ENCODE measurements at places on chromosomes 16 and 17.

DNA sequence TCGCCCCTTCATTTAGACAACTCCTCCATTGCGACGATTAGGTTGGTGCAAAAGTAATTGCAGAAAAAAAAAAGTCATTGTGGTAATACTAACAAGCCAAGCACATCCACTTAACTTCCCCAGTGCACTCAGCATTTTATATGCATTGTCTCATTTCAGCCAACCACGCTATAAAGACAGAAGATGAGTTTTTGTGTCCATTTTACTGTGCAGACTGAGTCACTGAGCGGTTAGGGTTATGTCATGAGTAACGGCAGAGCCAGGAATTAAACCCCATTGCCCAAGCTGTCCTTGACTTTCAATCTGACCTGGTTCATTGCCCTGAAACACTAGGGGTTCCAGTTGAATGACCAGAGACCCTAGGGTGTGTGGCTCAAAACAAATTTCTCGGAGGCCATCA is 218.7 kb downstream of the XYLT1 start:
- no peak for DNase-seq

DNA sequence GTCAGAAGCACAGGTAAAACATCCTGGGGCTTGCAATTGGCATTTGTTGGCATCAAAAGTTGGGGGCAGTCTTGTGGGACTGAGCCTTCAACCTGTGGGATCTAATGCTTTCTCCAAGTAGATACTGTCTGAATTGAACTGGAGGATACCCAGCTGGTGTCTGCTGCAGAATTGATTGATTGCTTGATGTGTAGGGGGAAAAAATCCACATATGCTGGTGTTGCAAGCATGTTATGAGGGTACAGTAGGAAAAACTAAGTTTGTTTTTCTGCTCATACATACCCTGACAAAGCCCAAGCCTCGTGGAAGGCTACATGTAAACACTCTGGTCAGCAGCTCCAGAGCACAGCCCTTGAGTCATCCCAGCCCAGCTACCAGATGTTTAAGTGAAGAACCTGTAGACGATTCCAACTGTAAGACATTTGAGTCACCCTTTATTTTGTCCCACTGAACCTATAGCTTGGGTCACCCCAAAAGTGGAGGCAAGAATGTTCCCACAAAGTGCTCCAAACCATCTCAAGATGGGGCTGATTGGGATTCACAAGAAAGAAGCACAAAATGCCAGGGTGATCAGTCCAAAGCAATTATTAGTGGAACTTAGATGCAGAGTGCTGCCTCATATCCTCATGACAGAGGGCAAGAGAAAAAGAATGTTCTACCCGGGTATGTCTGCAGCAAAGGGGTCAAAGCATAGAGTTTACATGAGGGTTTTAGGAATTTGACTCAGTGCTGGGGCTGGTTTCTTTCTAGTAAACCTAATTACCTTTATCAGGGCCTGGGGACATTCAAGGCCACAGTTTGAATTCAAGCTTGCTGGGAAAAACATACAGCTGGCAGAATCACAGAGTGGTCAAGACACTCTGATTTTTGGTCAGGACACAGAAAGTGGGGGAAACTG is 9.6 kb upstream of the APPBP2 start:
- DNase-seq = no peak

- DNase-seq = no peak
Observed at GRCh38 chr16:86575754-86576557, 2.4 kb upstream of the FOXL1 start.

GRCh38 chr17:42345396-42346073 is 42.7 kb downstream of the STAT3 start:
- no peak for DNase-seq

- no peak for DNase-seq
Observed at GRCh38 chr16:55379371-55379770, 55.4 kb downstream of the IRX6 start.

- DNase-seq = no peak
Observed at GRCh38 chr16:22353933-22354541, 20.4 kb downstream of the CDR2 start.

DNA sequence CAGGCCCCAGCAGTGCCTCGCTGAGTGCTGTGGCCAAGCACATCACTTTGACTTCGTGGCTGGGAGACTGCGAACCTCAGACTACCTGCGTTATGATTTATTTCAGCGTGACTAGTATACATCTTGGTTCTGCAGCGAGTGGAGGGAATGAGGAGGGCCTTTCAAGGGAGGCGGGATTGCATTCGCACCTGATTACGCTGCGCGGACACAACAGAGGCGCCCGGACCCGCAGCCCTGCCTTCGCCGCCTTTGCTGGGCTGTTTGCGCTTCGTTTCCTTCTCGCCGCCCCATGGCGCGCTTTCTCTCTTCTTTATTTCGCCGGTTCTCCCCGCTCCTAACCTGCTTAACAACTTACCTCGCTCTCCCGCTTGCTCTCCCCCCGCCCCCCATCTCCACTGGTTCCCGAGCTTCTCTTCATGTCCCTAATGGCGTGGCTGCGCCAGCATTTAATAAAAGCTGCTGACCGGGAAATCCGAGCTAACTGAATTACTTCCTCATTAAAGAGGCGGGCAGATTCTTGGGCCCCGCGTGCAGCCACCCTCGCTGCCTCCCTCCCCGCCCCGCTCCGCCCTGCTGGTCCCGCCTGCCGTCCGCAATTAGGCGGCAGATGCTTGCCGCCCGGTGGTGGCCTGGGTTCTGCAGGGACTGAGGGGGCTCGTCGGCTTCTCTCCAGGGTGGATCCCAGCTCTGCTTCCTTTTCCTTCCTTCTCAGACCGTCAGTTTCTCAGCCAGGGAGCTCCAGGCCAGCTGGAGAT is 257.6 kb upstream of the SDK2 start:
- DNase-seq = peak; percentile 10

GRCh38 chr17:70187383-70187782 is 18.1 kb downstream of the KCNJ2 start:
- DNase-seq = no peak

DNA sequence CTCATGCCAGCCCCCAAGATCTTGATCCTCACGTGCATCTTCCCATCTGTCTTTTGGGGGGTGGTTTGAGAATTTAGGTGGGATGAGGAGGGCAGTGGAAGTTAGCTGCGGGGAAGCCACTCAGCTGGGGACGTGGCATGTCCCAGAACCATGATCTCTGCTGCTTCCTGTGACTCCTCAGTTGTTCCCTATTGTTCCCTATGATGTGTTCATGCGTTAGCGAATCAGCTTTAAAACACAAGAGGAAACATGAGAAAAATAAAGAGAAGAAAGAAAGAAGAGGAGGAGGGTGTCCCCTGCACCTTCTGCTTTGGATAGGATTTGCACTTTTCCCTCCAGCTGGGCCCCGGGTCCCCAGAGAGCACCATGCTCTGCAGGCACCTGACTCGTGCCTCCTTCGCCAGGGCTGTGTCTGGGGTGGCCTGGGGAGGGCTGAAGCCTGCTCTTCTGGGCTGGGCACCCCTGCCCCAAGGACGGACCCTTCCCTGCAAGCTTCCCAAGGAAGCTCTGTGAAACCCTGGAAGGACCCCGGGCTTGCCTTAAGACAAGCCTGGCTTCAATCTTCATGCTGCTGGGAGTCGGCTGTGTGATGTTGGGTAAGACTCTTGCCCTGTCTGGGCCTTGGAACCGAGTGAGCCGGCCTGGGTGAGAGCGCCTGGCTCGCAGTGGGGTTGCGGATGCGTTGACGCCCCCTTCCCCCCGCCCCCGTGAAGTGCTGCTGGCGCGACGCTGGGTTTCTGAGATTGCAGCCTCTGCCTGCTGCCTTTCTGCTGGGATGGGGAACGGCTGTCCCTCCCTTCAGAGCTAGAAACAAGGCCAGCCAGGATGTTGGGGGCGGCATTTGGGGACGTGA is 62.8 kb upstream of the CIBAR2 start:
- DNase-seq = no peak

- no peak for DNase-seq
Observed at GRCh38 chr17:30965686-30966085, 5.2 kb upstream of the RNF135 start.

DNA sequence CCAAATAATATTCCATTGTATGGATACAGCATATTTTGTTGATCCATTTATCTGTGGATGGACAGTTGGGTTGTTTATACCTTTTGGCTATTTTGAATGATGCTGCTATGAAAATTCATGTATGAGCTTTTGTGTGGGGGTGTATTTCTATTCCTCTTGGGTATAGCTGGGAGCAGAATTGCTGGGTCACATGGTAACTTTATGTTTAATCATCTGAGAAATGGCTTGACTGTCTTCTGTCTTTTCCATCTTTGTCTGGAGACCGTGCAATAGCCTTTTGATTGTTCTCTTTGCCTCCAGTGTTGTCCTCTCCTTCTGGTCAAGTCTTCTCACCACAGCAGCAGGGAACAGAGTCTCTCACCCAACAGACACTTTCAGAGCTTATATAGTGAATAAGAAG is 20.5 kb upstream of the MAF start:
- no peak for DNase-seq

DNA sequence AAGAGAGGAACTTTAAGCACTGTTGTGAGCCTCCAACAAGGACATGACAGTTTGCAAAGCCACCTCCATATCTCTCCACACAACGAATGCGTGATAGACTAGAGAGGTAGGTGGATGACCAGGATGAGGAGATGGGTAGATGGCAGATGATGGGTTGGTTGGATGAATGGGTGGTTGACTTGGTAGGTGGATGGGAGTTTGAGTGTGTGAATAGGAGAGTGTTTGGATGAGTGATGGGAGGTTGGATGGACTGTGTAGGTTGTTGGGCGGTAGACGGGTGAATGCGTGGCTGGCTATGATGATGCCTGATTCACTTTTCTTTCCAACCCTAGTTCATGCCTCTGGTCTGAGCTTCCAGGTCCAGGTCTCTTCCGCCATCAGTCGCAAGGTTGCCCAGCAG is 4.1 kb downstream of the CDH16 start:
- DNase-seq = no peak

Measured in anterior cingulate cortex (tissue), 58 donors.